CD8-positive, alpha-beta T cell (primary cell): ENCODE measurements at places on chromosomes 16 and 17.
A peak's percentile ranks its signal among the peaks of the same experiment; 100 is the strongest.

- no peak for DNase-seq
These were observed 662.0 kb downstream of the WWOX start for GRCh38 chr16:78761427-78761826.

DNA sequence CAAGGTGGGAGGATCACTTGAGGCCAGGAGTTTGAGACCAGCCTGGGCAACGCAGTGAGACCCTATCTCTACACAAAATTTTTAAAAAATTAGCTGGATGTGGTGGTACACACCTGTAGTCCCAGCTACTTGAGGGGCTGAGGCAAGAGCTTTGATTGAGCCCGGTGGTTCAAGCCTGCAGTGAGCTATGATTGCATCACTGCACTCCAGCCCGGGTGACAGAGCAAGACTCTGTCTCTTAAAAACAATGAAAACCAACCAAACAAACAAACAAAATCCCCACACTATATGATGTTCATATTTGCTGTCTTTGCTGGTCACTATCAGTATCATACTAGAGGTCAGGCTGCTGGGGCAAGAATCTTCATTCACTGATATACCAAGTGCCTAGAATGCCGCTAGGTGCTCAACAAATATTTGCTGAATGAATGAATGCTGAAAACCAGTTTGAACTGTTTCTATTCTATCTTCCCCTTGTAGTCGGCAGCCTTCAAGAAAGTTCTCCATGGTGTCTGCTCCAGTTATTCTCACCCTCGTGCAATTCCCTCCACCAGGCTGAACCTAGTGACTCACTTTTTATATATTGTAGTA is 127.0 kb downstream of the IRX3 start:
- no peak for DNase-seq

DNA sequence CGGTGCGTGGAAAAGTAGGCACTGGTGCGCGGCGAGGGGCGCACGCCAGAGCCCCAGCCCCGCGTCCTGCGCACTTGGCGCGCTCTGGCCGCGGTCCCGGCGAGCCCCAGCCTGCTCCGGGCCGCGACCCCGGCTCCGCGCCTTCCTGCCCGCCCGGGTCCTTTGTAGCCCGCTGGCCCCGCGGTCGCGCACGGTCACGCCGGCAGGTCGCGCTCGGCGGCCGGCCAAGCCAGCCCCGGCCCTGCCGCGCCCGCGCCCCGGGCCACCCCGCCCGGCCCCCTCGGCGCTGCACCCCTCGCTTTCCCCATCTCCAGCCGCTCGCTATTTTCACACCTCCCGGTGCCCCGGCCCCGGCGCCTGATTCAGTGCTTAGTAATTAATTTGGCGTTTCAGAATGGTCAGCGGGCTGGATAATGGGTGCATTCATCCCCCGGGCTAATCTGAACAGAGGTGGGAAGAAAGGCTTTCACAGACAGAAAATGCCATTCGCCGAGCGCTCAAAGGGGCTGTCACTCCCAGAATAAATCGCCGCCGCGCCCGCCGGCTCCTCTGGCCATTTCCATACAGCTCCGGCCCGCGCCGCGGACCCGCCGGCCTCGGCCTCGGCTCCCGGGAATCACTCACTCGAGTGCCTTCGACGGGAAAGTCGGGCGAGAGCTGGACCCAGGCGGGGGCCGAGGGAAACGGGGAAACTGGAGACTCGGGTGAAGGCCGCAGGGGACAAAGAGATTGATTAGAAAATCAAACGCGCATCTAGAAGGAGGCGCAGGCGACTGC is 17.8 kb upstream of the NTN1 start:
- no peak for DNase-seq

DNA sequence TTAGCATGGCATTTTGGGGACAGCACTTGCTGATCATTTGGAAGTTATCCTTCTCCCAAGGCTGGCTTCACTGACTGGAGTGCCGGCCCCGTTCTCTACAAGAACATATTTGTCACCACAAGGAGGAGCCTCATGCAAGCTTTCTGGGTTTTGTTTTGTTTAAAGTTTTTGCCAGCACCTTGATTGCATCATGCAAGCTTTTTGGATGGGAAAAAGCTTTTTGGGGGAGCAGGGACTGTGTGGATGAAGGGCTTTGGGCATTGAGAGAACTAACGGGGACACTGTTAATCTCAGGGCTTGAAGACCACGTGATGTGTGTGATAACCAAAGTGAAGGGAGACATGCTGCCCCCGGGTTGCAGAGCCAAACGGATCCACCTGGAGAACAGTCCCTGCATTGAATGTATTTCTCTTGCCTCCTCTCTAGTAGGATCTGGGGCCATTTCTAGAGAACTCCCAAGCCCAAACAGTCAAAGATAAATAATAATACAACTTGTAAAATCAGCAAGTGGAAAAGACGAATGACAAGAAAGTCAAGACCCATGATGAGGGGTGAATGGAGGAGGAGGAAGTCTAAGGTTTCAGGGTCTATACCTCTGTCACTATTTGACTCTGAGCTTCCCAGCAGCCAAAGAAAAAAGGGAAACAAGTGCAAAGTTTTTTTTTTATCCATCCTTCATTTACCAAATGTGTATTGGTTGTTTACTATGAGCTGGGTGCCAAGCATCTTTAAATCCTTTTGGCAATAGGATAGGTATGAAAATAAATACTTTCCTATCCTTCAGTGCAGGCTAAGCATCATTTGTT is 17.2 kb downstream of the TMEM114 start:
- DNase-seq: peak; percentile 6

GRCh38 chr17:36675250-36675649 is 73.9 kb downstream of the MRM1 start:
- DNase-seq: no peak

- no peak for DNase-seq
These were observed 2.0 kb downstream of the DLX3 start for GRCh38 chr17:49992933-49993422.

- DNase-seq: no peak
These were observed 118.4 kb downstream of the COPRS start for GRCh38 chr17:31740611-31741082.

GRCh38 chr17:5668557-5669138 is 84.3 kb upstream of the NLRP1 start:
- no peak for DNase-seq

DNA sequence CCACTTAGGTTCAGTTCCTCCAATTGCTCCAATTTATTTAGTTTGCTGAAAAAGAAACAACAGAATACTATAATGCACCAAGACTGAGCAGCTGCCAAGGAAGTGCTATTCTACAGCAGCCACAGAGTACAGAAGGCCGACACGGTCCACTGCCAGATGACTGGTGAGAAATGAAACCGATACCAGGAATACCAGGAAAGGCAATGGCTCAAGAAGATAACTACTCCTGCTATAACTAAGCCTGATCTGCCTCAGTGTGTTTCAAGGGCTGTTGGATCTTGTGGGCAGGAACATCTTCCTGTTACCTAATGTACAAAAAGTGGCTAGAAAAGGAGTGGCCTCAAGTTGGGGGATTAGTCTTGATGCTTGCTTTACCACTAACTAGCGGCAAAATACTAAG is 32.8 kb downstream of the MARVELD3 start:
- DNase-seq: no peak

- DNase-seq: peak; percentile 99
These were observed 57.4 kb upstream of the RPH3AL start for GRCh38 chr17:409848-410542.

GRCh38 chr17:43987131-43988021 is 17.0 kb upstream of the NAGS start:
- no peak for DNase-seq

GRCh38 chr17:82121246-82121645 is 23.2 kb upstream of the FASN start:
- no peak for DNase-seq

DNA sequence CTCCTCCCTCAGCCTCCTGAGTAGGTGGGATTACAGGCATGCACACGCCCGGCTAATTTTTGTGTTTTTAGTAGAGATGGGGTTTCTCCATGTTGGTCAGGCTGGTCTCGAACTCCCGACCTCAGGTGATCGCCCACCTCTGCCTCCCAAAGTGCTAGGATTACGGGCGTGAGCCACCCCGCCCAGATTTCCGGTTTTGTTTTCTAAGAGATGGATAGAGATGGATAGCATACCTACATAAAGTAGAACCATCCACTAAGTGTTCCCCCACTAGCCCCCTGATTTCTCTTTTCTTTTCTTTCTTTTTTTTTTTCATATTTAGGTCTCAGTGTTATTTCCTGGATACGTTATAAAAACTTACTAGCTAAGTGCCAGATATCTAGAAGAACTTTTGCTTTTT is 2.0 kb downstream of the WSB1 start:
- peak; percentile 11 for DNase-seq

DNA sequence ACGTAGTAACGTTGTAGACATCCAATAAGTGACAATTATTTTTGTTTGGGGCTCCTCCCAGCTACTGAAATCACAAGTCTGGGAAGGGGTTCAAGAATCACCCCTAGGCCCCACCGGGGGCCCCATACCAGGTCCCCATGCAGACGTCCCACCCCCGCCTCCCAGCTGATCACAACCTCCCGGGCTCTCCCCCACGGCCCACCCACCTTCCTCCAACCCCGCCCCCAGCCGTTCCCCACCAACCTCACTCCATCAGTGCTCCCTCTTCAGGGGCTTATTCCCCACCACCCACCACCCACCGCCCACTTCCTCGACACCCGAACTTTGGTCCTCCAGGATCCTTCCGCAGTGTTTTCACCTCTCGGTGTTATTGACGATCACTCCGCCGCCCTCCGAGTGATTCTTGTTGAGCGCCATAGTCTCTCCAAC is 240 bp downstream of the WBP2 start:
- no peak for DNase-seq

- DNase-seq: no peak
These were observed 186.2 kb downstream of the IRF8 start for GRCh38 chr16:86085161-86085611.

GRCh38 chr17:77613218-77613617 is 345.3 kb upstream of the TNRC6C start:
- DNase-seq: no peak
